Vagina (tissue), 2 donors: ENCODE measurements at places on chromosomes 5 and 9. TPM values are rescaled to one million over a fixed set of nuclear protein-coding genes. Genes with fewer than 3 reads are reported as not detected.

ENTPD2 gene
- total RNA-seq: 4.9 TPM

SLC27A4 gene
- 28.0 TPM for total RNA-seq

TSC1 gene
- total RNA-seq: 56.2 TPM

TCF7 gene
- total RNA-seq: 1.7 TPM

ADAMTS16 gene
- 0.49 TPM for total RNA-seq

GRCh38 chr9:24616863-24617262, 71.2 kb upstream of the IZUMO3 start:
- no peaks in the 10 kb centered on the region for H3K4me1 ChIP-seq
- H3K27me3 ChIP-seq: no peaks in the 10 kb centered on the region
- no peak overlapping the region for H3K27ac ChIP-seq
- no peak for DNase-seq
- H3K4me3 ChIP-seq: no peak overlapping the region
- H3K36me3 ChIP-seq: no peaks in the 10 kb centered on the region

GRCh38 chr5:108720391-108720790, 27.3 kb upstream of the FER start:
- no peak overlapping the region for H3K4me3 ChIP-seq
- no peaks in the 10 kb centered on the region for H3K4me1 ChIP-seq
- DNase-seq: no peak
- H3K27ac ChIP-seq: no peak overlapping the region
- no peaks in the 10 kb centered on the region for H3K36me3 ChIP-seq

- H3K27ac ChIP-seq: no peak overlapping the region
- H3K4me1 ChIP-seq: peaks cover 11% of the 10 kb centered on the region
- no peaks in the 10 kb centered on the region for H3K36me3 ChIP-seq
- no peaks in the 10 kb centered on the region for H3K27me3 ChIP-seq
Observed at GRCh38 chr5:141691286-141691866, 9.3 kb upstream of the ARAP3 start.

DNA sequence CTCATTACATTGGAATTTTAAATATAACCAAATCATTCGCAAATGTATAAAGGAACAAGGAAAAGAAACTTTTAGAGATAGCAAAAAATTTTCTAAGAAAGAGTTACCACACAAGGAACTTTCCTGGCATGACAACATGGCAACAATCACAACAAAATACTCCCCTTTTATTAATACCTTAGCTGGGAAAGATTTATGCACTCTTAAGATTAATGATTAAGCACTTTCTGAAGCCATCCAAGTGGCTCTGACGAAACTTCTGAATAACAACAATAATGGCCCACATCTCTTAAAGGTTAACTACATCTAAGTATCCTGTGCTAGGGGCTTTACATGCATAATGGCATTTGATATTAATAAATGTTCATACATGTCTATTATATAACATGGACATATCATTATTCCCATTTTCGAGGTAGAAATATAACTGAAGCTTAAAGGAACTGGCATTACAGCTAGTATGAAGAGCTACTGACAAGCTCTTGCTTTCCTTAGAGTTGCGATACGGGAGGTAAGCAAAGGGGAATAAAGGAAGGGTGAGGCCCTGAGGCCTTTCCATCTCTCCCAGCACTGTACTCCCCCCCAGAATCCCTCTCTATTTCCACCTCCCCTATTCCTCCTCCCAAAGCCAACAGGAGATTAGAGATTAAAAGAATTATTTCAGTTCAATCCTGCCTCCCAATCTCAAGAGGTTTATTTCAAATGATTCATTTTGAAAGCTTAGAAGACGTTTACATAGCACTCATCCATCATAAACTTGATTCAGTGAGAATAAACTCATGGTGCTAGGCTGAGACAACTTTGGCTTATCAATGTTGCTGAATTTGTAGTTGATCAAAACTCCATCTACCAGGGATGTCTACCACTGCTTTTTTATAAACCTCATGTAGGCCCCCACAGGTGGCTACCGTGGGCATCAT, 9.6 kb downstream of the MTMR12 start:
- H3K4me1 ChIP-seq: peaks cover 42% of the 10 kb centered on the region
- DNase-seq: no peak
- no peak overlapping the region for H3K4me3 ChIP-seq
- no peak overlapping the region for H3K27ac ChIP-seq

DNA sequence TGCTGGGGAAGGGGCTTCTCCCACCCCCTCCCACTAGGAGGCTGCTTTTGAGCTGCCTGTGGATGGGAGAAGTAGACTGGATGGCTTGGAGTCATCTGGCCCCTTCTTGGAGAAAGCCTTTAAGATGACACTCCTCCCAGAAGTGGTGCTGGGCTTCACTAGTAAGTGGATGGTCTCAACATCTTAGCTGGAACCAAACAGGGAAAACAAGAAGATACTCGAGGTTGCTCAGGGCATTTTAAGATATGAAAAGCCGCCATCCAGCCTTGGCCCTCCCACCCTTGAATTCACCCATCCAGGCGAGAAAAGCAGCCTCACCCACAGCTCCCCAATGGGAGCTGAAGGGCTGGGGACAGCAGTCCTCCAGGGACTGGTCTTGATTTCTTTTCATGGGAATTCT, 7.8 kb upstream of the SMIM32 start:
- no peak overlapping the region for H3K27ac ChIP-seq
- H3K27me3 ChIP-seq: no peaks in the 10 kb centered on the region
- peak; percentile 64 for DNase-seq
- H3K4me3 ChIP-seq: no peak overlapping the region
- H3K36me3 ChIP-seq: no peaks in the 10 kb centered on the region

DNA sequence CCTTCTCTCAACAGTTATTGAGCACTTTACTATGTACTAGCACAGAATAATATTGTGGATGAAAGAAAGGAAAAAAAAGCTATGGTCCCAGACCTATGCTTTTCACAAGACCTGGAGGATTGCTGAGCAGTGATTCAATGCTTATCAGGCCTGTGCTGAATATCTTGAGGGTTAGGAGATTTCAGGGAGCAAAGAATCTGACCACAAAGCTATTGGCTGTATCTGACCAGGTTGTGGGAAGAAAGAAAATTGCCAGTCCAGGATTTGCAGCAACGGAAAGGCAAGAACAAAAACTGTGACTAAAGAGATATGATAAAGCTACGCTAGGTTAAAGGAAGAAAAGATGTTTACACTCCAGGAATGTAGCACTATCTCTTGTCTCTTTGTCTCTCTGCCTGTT, 14.9 kb upstream of the MACIR start:
- H3K36me3 ChIP-seq: no peaks in the 10 kb centered on the region
- no peak overlapping the region for H3K4me3 ChIP-seq
- H3K27ac ChIP-seq: no peak overlapping the region
